ENCODE measurements at places on chromosomes 2 and 18.

DNA sequence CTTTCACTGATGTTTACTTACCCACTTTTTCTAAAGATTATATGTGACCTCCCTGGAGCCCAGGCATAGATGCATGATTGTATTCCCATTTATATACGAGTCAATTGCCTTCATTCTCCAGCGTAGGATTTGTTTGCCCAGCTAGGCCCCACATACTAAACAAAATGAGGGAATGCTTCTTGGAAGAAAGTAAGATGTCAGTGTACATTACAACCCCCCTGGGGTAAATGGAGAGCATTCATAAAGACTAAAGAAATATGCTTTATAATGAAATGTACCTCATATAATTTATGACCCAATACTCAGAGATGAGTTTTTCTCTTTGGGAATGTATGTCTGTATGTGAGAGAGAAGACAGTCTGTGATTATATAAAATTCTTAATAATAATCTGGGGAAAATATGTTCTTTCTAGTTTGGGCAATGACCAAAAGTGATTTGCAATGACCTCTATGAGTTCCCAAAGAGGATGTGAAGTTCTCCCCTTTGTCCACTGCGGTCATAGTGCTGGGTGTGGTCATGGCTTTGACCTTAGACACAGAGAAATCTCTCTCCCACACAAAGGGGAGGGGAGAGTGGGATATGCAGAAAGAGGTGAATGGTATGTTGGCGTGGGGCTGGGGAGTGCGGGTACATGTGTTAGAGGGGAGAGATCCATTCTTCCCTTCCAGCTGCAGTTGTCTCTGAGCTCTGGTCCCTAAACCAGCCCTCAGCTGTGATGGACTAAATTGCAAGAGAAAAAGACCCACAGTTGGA is 175.6 kb downstream of the EN1 start:
- no peak for DNase-seq

DNA sequence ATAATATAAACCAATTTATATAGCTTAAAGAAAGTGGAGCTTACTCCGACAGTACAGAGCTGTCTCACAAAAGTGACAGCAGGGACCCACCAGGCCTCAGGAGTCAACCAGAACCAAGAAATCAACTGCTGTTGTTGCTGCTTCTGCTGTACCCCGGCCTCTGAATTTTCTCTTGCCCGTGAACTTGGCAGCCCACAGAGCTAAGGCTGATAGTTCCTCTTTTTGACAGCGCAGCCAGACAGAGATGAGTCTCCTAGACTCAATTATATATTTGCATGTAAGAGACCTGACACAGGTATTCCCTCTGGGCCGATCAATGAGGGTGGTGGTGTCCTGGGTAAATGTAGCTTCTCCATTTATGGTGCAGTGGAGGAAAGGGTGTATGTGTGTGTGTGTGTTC is 109.4 kb downstream of the KCTD1 start:
- DNase-seq: no peak

- peak; percentile 10 for DNase-seq
These were observed 98.2 kb upstream of the HNMT start for GRCh38 chr2:137865954-137866540.

- DNase-seq: no peak
These were observed 297.0 kb downstream of the BCL2 start for GRCh38 chr18:63022429-63023022.

DNA sequence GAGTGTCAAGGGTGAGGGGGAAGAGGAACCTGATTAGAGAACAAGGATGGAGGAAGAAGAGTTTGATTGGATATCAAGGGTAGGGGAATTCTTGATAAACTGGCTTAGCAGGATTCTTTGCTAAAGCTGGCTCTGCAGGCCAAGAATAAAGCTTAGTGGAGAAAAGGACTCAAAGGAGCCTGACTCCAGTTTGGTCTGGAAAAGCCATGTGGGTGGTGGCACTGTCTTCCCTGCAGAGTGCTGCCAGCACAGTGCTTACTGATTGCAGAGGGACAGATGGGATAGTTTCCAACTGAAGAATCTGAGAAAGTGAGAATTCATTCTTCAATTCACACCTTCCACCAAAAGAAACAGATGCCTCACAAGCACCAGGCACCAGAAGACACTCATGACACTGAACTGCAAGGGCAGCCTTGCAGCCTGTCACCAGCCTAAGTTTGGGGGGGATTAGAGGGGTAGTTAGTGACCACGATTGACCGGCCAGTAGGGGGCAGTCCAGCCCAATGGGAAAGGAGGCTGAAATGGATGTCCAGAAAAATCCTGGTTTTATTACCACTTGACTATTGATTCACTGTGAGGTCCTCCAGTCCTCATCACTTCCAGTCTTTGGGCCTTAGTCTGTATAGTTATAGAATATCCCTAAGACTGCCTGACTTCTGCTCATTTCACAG is 334.5 kb downstream of the SMAD2 start:
- no peak for DNase-seq

- no peak for DNase-seq
These were observed 1302.6 kb upstream of the FAM98A start for GRCh38 chr2:34901739-34902138.

GRCh38 chr2:130808482-130809268 is 28.0 kb upstream of the ARHGEF4 start:
- no peak for DNase-seq

DNA sequence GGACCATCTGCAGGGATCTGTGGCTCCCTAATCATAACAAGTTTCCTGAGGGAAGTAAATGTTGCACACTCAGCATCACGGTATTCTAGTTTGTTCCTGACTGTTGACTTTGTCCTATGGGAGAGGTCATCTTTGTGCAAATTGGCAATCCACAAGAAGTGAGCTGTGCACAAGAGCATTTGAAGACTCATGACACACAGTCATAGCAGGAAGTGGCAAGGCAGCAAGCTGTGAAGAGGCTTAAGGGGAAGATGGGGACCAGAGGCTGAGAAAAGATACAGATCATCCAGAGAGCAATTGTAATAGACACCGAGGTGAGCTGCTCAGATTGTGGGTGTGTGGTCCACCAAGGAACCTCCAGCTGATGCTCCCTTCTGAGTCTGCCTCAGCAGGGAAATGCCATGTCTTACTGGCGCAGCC is 2.7 kb downstream of the TNP1 start:
- no peak for DNase-seq

- no peak for DNase-seq
These were observed 674.9 kb downstream of the NYAP2 start for GRCh38 chr2:226074391-226074790.

GRCh38 chr18:70284976-70285620 is 3.7 kb upstream of the SOCS6 start:
- no peak for DNase-seq

- no peak for DNase-seq
These were observed 1072.4 kb upstream of the ZEB2 start for GRCh38 chr2:145592361-145592760.

DNA sequence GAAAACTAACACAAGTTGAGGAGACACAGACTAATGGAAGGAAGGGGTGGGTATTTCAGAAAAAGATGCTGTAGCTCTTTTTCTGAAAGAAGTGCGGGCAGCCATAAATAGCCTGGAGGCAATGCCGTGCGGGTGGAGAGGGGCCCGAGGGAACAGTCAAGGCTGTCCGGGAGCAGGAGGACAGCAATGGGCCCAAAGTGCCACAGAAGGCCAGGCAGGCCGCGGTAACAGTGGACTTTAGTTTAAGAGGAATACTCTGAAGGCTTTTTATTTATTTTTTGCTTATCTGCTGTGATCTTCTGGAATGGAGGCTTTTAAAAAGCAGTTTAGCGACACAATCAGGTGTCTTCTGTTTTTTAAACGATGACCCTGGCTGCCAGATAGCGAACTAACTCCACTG is 2.8 kb downstream of the ITGB1BP1 start:
- DNase-seq: no peak

DNA sequence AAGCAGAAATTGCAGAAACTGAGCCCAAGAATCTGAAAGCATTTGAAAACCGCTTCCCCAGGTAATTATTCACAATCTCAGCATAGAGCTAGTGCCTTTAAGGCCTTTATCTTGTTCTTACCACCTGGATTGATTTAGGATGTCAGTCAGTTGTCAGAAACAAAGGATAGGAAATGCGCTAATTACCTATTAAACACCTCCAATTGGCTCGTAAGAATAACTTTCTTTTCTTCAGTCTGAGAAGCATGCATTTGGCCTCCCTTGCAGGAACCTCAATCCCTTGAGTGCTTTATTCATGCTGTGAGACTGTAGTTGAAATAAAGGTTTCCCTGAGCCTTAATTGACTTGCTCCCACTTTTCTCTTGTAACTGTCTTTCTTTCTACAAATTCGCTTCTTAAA is 400.3 kb upstream of the LRATD1 start:
- DNase-seq: no peak

GRCh38 chr2:46276642-46277041 is 20.6 kb upstream of the EPAS1 start:
- no peak for DNase-seq

- DNase-seq: no peak
These were observed 82.2 kb downstream of the EPAS1 start for GRCh38 chr2:46379213-46380037.

DNA sequence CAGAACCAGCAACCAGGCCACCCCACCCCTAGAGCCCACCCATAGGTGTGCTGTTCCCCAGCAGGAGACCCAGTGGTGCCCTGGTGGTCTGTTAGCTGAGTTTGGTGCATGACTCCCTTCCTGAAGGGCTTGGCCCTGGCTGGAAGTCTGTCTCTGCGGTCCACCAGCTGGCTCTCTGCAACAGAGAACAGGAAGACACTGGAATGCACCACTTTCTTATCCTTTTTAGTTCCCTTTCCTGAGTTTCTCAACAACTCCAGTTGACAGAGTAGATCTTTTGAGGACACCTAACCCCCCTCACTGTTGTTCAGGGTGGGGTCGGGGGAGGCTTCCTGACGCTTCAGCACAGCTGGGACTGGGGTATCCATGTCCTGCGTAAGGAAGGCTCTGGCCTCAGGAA is 11.9 kb upstream of the RPL37A start:
- DNase-seq: no peak

DNA sequence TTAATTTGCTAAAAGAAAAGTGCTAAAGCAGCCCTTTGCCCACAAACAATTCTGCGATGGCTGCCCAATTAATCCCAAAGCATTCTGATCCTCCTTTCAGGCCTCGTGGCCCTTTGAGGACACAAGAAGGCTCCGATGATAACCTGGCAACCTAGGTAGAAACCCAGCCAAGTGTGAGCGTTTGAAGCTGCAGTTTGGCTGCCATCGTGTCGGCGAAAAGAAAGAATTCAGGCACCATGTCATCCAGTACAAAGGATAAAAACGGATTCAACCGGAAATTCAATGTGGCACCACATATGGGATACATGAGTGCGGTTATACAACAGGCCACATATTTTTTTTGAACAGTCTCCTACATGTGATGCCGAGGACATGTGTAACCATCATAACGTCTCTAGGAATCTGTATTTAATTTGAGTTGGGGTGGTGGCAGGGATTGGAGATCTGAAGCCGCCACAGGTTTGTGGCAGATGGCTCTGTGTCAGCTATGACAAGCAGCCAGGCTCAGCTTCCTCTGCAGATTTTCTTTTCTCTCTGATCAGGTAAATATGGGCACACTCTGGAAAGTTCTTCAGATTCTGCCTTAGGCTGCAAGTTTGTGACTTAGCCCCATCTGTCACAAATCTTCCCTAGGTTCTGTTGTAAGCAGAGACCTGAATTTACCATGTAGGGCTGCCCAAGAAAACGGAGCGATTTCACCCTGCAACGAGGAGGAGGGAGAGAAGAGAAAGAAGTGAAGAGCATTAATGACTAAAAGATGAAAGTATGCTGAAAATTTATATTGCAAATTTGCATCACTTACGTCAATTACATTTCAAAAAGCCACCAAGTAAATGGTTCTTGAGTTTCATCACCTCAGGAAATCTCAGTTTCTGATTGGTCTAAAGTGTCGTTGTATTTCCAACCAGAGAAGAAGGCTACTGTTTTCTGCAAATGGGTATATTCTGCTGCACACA is 573.2 kb downstream of the ZEB2 start:
- no peak for DNase-seq

GRCh38 chr2:190947141-190947540 is 66.5 kb downstream of the GLS start:
- DNase-seq: no peak

GRCh38 chr2:209960676-209961630 is 41.5 kb upstream of the RPE start:
- DNase-seq: peak; percentile 7

- no peak for DNase-seq
These were observed 24.8 kb upstream of the GNAL start for GRCh38 chr18:11664286-11664685.

GRCh38 chr2:117351396-117351795 is 463.1 kb upstream of the DDX18 start:
- DNase-seq: no peak

GRCh38 chr2:39264733-39265132 is 21.0 kb upstream of the CDKL4 start:
- no peak for DNase-seq

DNA sequence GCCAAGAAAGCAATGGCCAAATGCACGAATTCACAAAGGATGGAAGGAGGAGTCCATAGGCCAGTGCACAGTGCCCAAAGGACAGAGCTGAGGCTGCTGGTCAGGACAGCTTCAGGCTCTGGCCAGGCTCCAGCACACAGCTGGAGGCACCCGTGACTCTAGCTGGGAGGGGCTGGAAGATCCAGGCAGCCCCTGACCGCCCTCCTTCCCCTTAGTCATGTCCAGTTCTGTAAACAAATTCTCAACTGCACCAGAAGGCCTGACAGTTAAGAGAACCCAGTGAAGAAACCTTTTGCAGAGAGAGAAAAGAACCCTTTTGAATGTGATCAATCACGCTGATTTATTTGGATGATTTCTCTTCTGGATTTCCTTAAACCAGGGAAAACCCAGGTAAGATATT is 7.7 kb upstream of the YWHAQ start:
- DNase-seq: no peak

DNA sequence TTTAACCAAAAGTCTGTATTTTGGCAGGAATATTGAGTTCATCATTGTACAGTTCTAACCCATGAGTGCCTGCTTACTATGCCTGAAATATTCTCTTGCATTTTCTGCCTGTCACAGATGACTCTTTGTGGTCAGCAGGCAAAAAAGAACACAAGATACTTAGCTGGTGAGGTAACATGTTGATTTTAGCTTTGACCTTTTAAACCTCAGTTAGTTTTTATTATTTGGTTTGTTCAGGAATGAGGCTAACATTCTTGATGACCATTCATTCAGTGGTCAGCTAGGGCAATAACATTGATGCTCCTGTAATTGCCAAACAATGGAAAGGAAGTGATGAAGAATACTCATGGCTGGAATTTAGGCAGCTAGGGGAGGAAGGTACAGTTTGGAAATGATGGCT is 491.2 kb downstream of the PIK3C3 start:
- no peak for DNase-seq

DNA sequence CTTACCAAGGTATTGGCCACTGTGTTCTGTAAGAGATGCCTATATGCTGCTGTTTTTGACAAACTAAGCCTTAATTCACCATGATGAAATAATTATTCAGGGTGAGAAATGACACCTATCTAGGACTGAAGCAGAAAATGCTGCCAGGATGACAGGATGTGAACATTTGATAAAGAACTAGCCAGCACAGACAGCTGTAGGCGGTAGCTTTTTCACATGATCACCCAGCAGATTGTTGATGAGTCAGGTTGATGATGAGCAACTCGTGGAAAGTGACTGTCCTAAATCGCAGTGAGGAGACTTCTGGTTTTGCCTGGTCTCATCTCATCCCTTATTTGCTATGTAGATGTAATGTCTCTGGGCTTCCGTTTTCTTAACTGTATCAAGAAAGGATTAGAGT is 144.1 kb downstream of the PRPF40A start:
- no peak for DNase-seq
